Aortic smooth muscle cell (primary cell): ENCODE measurements at places on chromosomes 16 and 17. TPM values are rescaled to one million over a fixed set of nuclear protein-coding genes. Genes with fewer than 3 reads are reported as not detected.

PRPSAP2 gene
- total RNA-seq: 42.0 and 44.5 TPM in 2 replicates

ZNF23 gene
- total RNA-seq: 8.2 and 8.9 TPM in 2 replicates

ZNF750 gene
- not detected in 2 replicates for total RNA-seq

TERB1 gene
- total RNA-seq: 0.12 and 0.13 TPM in 2 replicates

TPSD1 gene
- total RNA-seq: not detected in 2 replicates

CDH15 gene
- 0.68 and 0.92 TPM in 2 replicates for total RNA-seq

SSTR5 gene
- total RNA-seq: 0.12 TPM in 1 of 2 replicates, not detected in the other

KIF19 gene
- 0.44 and 1.2 TPM in 2 replicates for total RNA-seq

SMCR8 gene
- 12.8 and 13.9 TPM in 2 replicates for total RNA-seq

LLGL2 gene
- total RNA-seq: 0.40 and 0.44 TPM in 2 replicates

IGF2BP1 gene
- 0.26 and 0.62 TPM in 2 replicates for total RNA-seq

UMOD gene
- not detected in 2 replicates for total RNA-seq

EEF2KMT gene
- 7.5 and 9.8 TPM in 2 replicates for total RNA-seq

TNFRSF17 gene
- not detected in 2 replicates for total RNA-seq

PIK3R5 gene
- 0.26 TPM in 1 of 2 replicates, not detected in the other for total RNA-seq

SEZ6L2 gene
- total RNA-seq: 6.3 and 10.3 TPM in 2 replicates

MMP28 gene
- total RNA-seq: 0.12 and 0.79 TPM in 2 replicates

CCL8 gene
- not detected in 2 replicates for total RNA-seq
